ENCODE measurements at places on chromosomes 1 and 21.

DNA sequence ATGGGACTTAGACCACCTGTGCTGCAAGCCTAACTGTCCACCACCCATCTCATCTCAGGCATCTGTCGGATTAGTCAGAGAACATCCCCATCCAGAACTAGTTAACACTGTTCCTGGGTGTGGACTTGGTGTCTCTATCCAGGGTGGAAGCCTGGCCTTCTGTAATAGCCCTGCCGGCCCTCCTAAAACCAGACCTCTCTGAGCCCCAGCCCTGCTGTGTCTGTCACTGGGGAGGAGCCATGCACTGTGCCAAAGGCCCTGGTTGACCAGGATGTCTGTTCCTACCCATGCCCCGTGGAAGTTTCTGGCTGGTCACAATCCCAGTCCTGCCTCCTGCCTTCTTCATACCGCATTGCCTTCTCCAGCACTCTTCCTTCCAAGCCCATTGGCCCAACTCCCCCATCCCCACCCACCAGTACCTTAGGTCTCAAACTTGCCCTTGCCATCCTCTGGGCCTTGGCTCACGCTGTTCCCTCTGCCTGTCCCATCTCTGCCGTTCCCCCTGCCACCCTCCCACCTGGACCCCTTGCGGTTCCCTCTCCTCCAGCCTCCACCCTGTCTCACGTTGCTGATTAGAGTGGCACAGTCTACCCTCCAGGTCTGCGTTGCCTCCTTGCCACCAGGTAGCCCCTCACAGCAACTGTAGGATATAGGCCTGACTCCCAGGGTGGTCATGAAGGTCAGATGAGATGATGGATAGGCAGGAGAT is 105.6 kb downstream of the EPHB2 start:
- DNase-seq, result no peak

GRCh38 chr1:205538235-205538840 is 33.9 kb downstream of the CDK18 start:
- DNase-seq, result no peak

- DNase-seq, result no peak
These were observed 89.6 kb downstream of the NRDC start for GRCh38 chr1:51788938-51789337.

DNA sequence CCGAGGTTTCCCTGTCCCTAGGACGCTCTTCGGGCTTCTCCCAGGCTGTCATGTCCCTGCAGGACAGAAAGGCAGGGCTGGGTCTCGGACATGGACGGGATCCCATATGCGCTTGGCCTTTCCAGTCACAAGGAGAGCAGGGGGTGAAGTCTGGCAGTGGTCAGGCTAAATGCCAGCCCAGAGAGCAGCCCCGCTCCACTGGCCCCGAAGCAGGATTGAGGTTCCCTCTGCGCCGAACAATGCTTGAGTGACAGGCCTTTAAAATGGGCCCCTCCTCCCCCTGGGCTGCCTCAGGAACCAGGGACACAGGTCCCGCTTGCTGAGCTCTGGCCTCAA is 12.7 kb downstream of the DRAXIN start:
- no peak for DNase-seq

- no peak for DNase-seq
These were observed 435.7 kb upstream of the VAMP3 start for GRCh38 chr1:7335224-7335879.
